ENCODE measurements at places on chromosomes 3 and 15.

- no peak for DNase-seq
Measured at GRCh38 chr3:34742151-34742550, 897.2 kb upstream of the ARPP21 start.

GRCh38 chr3:49895791-49896190, 7.9 kb downstream of the MST1R start:
- DNase-seq, result no peak

GRCh38 chr3:193737191-193737751, 144.3 kb downstream of the OPA1 start:
- no peak for DNase-seq

DNA sequence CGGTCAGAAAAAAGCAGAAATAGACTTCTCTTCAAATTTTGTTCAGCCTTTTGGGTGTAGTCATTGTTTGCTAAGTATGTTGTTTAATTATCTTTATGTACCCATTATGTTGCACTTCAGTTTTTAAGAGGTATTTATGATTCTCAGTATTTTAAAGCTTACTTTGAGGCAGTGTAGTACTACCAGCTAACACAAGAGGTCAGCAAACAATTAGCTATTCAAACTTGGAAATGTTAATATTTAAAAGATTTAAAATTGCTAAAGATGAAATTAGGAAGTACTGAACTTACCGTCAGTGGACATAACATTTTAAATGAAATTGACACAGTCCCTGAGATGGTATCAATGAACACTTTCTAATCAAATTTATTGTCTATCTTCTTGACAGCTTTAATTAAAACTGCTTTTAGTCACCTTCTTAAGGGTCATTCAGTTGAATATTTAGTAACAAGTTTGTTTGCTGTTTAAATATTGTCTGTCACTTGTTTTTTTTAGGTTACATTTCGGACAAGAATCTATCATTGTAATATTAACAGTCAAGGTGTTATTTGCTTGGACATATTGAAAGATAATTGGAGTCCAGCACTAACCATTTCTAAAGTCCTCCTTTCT, 28.1 kb downstream of the NKIRAS1 start:
- DNase-seq, result peak; percentile 20

GRCh38 chr3:124748560-124749198, 18.4 kb downstream of the UMPS start:
- no peak for DNase-seq
